ENCODE measurements at places on chromosomes 2 and 18.

GRCh38 chr2:99864561-99865553 is 277.5 kb downstream of the AFF3 start:
- no peak for ATAC-seq

DNA sequence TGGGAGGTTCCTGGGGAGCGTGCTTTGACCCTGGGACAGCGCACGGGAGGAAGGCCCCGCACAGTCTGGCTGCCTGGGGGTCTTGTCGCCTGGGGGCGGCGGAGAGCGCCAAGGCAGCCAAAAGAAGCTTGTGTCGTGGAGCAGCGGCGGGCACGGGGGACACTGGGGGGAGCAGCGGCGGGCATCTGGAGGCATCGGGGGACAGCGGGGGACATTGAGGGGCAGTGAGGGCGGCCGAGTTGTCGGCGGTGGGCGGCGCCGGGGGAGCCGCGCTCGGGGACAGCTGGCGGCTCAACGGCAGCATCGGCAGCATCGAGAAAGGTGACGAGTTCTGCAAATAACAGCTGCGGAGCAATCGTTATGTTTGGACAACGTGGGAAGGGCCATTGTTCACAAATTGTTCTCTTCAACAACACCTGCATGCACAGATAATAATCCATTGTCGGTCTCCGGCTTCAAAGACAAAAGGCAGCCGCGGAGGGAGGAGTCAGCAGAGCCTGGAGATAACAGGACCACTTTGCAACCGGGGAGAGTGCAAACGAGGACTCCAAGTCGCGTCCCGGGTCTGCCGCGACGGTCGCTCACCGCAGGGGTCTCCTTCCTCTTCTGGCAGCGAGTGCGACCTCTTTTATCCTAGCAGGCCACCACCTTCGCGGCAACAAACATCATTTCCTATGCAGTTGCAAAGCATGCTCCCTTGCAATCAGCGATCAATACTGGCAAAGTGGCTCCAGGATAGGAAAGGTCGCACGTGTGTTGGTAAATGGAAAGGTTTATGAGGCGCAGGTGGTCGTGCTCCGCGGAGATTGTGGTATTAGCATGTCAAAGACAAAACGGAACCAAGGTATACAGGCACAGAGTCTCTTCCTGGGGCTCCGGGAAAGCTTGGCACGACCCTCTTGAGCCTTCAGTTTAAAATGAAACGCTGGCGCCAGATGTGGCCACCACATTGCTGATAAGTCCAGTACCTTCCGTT is 132.3 kb upstream of the DLX2 start:
- peak; percentile 41 for ATAC-seq

DNA sequence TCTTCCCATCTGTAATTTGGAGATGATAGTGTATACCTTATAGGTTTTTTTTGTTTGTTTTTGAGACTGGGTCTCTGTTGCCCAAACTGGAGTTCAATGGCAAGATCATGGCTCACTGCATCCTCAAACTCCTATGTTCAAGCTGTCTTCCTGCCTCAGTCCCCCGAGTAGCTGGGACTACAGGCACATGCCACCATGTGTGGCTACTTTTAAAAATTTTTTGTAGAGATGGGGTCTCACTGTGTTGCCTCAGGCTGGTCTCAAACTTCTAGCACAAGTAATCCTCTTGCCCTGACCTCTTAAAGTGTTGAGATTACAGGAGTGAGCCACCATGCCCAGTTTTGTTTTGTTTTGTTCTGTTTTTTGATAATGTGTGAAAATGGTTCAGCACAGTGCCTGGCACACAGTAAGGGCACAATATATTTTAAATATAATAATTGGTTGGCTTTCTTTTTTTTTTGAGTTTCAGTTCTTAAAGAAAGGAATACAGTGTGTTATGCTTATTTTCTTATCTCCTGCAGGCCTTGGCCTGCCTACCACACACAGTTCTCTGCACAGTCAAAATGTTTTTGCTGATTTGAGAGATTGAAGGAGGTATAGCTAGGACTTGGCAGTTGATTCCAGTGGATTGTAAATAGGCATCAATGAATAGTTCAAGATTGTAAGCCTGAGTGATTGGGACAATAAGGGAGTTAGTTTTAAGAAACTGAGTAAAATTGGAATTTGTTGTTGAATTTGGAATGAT is 6.1 kb downstream of the ACTR3 start:
- ATAC-seq, result no peak

- ATAC-seq, result no peak
Observed at GRCh38 chr2:176484838-176485237, 215.6 kb downstream of the MTX2 start.

DNA sequence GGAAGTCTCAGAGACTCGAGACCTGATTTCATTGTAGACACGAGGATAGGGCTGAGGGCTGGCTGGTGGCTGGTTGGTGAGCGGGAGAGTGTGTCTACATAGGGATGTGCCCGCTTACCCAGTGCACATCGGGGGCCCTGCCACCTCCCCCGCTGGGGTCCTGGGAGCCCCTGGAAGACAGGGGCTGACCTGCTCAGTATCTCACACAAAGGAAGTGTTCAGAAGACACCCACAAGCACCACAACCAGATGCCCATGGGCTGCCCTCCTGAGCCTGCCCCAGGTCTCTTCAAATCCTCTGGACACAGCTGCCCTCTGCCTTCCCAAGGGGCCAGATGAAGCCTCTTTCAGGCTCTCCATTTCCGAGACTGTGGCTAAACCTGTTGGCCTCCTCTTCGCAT is 43.1 kb downstream of the MYCN start:
- ATAC-seq, result no peak

- ATAC-seq, result no peak
Observed at GRCh38 chr2:216385478-216385877, 13.2 kb upstream of the MARCHF4 start.

DNA sequence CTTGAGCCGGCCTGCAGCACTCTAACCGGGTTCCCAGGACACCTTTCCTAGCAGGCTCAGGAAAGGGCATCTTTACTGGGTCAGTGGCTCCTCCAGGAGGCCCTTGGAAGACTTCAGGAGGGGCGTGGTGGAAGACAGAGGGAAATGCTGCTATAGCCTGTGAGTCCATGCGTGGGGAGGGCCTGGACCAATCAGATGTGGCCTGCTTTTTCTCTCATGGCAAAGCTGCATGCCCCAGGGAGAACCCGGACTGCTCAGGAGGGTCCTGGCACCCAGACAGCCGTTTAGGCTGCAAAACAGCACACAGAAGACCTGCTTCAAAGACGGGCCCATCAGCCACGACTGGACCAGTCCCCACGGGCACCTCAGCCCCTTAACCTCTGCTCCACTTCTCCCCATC is 84.4 kb downstream of the EIPR1 start:
- ATAC-seq, result no peak

DNA sequence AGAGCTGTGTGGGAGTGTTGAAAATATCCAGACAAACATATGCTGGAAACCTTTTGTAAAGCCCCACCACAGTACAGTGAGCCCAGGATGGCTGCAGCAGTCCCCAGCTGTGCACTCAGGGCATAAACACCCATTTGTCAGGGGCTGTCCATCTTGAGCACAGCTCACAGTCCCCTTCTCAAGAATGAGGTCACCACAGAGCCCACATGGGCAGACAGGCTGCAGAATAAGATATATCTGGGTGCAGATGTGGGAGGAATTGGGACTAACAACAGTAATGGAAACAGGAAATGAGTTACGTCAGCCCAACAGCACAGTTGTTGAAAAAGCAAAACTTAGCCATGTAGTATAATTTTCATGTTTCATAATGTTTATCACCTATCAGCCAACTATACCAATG is 219.6 kb downstream of the ETAA1 start:
- ATAC-seq, result no peak

DNA sequence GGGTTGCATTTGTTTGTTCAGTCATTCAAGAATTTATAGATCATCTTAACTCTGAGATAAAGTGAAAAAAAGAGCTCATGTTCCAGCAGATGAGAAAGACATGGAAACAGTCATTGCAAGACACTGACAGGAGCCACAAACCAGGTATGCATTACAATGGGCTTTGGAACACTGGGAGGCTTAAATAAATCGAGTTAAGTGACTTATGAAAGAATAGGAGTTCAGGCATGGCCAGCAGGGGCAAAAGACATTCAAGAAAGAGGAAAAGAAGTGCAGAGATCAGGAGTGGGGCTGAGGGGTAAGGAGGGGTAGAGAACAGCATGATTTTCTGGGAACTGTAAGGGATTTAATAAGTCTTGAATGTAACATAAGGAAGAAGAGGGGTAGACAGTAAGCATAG is 121.2 kb upstream of the EPC2 start:
- no peak for ATAC-seq

DNA sequence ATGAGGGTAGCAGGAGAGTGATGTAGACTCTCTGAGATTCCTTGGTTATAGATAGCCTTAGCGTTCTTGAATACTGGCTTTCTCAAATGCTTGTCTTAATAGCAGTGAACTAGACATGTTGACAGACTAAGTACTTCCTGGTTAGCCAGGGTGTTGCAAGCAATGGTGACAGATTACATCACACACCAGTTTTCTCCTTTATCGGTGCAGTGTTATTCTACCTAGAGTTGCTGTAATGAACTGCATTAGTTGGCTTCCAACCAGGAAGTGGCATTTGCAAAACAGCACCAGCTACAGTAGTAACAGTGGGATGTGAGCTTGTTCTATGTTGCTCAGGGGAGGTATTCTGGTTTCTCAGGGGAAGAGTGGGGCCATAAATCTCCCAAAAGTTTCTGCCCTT is 582.2 kb upstream of the DDX18 start:
- ATAC-seq, result no peak

- ATAC-seq, result no peak
Observed at GRCh38 chr2:199819746-199820145, 31.2 kb downstream of the FTCDNL1 start.

DNA sequence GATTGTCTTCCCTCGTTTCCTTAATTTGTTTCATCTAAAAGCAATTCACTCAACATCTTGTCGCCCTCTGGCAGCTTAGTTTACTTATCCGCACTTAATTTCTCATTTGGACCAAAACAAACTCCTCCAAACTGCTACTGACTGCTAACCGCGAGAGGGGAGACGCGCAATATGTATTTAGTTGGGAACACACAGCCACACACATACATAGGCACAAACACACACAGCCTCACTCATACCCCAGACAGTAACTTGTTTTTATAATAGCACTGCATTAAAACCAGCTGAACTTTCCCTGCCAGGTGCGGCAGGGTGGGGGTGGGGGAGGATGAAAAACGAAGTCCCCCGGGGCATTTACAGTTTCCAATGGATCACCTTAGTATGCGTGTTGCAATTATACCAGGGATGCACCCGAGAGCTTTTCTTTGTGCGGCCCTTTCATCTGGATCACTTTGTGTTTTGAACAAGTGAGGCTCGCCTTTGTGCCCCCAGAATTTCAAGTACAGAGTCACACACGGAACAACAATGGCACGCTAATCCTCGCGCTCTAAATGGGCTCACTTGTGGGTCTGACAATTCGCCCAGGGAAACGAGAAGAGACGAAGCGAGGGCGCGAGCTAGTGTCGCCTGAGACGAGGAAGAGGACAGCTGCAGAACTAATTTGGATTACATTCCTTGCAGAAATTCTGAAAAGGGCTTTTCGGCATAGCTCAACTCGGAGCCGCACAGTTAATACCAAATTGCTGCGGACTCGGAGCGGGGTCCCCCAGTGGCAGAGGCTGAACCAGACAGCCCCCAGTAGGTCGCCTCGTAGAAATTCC is 2.4 kb downstream of the ERBB4 start:
- no peak for ATAC-seq

- no peak for ATAC-seq
Observed at GRCh38 chr2:47221946-47222345, 66.8 kb upstream of the STPG4 start.

GRCh38 chr2:12842917-12843316 is 126.2 kb downstream of the TRIB2 start:
- no peak for ATAC-seq

DNA sequence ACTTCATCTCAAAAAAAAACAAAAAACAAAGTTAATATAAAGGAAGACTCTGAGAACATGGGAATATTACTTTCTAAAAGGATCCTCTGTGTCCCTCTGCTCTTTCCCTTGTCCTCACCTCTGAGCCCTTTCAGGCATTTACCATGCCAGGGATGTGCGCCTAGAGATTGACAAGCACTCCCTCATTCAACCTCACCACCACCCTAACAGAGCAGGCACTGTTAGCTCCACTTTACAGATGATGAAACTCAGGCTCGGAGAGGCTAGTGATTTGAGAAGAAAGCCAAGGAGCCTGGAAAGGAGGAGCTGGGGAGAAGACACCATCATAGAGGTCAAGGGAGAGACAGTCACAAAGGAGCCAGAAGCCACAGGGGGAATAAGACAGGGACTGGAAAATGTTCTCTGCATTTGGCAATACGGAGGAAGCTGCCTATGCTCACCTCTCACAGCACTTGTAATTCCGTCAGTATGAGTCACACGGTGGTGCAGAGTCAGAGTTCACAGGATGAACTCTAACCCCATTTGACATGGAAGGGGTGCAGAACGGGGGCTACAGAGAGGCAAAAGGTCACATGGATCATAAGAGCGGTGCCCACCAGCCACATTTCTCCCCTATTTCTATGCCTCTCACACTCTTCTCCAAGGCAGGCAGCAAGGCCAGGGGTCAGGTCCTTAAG is 101.8 kb upstream of the NFU1 start:
- ATAC-seq, result no peak

- ATAC-seq, result no peak
Observed at GRCh38 chr18:25080211-25080610, 271.8 kb downstream of the ZNF521 start.

- no peak for ATAC-seq
Observed at GRCh38 chr2:141707486-141707885, 423.3 kb downstream of the LRP1B start.

DNA sequence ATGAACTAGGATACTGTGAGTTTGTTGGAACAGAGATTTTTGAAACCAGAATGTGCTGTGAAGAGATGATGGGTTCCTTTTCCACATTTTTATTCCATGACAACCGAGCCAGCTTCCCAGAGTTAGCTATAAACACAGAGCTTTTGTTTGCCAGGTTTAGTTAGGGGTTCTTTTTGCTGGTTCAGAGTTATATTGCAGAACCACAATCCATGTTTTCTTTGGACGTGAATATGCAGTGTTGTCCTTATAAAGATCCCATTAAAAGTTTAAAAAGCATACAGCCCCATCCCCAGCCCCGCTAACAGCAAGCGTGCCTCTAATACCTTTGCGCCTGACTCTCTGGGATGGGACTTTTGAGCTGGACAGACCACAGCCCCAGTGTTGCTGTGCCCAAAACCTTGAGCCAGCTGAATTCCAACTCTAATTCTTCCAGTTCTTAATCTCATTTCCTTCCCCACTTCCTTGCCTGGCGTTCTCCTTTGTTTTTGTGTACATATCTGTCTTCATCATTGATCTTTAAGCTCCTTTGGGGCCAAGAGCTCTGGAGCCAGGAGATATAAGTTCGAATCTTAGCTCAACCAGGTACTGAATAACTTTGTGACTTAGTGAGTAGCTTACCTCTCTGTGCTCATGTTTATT is 72.3 kb downstream of the SPATS2L start:
- ATAC-seq, result no peak

GRCh38 chr2:30372826-30373225 is 74.2 kb upstream of the LCLAT1 start:
- no peak for ATAC-seq

- no peak for ATAC-seq
Observed at GRCh38 chr18:64785686-64786085, 636.8 kb upstream of the LINC00305 start.
